ENCODE measurements at places on chromosomes 6 and 20.

DNA sequence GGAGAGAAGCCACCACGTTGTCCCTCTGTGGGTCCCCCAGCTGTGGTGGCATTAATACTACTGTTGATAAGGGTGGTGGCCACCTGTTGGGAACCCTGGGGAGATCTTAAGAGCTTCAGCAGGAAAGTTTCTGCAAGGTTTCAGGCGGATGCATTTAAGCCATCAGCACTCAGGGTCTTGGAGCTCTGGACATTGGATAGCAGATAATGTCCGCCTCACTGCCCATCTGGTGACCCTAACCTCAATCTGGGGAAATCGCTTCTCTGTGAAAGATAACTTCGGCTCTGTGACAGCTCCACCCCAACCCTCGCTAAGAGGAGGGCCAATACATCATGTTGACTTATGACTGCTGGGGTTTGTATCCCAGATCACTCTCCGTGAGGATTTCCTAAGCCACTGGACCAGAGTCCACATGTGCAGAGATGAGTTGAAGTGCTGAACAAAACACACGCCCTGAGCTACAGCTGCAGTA is 92.9 kb downstream of the FOXC1 start:
- no peak for DNase-seq

DNA sequence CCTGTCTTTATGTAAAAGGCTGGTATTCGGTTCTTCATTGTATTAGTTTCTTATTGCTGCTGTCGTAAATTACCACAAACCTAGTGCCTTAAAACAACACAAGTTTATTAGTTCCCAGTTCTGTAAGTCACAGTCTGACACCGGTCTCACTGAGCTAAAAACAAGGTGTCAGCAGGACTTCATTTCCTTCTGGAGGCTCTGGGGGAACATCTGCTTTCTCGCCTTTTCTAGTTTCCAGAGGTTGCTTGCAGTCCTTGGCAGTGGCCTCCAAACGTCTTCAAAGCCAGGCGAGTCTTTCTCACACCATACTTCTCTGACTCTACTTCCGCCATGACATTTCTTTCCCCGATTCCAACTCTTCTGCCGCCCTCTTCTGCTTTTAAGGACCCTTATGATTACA is 43.0 kb upstream of the ZFAND3 start:
- no peak for DNase-seq

GRCh38 chr6:125886021-125886420 is 70.5 kb upstream of the HINT3 start:
- no peak for DNase-seq

DNA sequence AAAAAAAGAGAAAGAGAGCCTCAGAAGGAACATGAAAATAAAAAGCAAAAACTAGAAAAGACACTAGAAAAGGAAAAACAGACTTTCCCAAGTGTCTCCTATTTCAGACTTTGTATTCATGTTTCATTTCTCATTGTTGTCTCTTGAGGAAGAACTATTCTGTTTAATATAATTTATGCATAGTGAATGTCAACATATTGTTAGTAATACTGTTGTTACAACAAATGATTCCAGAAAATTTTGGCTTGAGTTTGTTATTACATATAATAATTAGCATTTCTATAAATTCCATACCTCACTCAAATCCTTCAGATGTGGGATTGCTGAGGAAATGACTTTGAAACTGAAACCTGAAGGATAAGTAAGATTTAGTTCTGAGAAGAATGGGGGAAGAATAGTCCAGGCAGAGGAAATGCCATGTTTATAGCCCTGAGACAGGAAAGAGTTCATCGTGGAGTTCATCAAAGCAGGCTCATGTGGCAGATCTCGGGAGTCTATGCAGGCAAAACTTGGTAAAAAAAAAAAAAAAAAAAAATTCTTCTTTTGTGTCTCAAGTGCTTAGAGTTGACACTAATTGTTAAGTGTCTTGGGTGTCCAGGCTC is 53.1 kb upstream of the EIF2S2 start:
- DNase-seq = no peak

DNA sequence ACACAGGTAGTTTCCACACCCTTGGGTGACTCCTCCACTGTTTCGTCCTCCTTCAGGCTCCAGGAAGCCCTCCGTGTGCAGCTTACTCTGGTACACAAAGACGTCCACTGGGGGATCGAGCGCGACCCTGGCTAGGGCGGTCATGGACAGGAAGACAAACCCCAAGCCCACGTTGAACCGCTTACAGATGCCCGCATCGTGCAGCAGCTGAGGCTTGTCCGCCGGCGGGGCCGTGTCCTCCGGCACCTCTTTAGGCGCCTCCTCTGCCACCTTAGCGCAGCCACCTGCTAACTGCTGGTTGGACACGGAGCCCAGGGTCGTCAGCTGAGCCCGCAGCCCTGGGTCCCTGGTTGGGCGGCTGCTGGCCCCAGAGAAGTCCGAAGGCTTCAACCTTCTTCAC is 309.0 kb upstream of the BTBD3 start:
- no peak for DNase-seq

GRCh38 chr20:53834062-53834442 is 236.3 kb downstream of the BCAS1 start:
- DNase-seq = no peak

DNA sequence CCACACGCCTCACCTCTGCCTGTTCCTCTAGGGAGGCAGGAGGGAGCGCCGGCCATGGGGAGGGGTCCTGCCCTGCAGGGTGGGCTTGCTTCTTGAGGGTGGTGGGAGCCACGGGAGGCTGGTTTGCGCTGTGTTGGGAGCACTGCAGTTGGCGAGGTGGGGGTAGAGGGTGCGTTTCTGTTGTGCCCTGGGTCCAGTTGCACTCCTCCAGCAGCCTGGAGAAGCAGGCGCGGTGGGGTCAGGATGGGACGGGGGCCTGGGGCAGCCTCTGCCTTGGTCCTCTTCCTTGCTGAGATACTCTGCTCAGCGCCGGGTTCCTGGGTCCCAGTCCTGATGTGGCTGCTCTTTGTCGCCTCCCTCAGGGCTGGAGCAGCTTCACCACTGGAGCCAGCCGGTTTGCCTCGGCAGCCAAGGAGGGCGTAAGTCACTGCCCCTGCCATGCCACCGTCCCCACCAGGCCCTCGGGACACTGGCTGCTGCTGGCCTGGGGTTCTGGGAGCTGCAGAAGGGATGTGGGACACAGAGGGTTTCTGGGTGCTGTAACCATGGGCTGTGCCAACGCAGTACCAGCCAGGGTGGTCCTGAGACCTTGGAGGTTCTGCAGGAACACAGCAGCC is 8.4 kb downstream of the ARFGAP1 start:
- DNase-seq = no peak

DNA sequence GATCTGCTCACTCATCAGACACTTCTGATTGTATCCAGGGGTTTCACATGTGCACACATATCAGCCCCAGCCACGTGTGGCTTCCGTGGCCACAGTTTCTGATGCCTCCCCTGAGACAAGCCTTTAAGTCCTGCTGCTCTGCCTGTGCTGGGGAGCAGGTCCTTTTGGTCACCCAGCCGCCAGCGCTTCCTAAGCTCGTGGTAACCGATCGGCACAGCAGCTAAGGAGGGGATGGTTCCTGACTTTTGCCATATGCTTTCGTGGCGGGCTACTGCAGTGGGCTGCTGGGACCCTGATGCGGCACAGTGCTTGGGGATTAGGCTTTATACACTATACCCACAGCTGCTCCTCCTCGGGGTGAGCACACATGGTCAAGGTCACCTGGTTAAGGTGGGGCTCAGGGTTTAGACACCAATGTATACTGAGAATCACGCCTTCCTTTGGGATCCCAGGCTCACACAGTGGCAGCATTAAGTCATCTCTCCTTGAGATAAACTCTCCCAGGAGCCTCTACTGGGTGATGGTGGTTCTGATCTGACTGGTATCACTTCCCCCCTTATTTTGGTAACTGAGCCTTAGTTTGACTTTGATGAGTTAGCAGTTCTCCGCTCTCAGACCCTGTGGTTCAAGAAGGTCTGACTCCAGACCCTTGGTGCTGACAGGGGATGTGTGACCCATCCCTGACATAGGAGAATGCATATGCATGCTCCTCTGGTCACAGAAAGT is 85.9 kb upstream of the KCNG1 start:
- no peak for DNase-seq

- DNase-seq = no peak
Observed at GRCh38 chr6:11298651-11299420, 66.4 kb upstream of the NEDD9 start.

DNA sequence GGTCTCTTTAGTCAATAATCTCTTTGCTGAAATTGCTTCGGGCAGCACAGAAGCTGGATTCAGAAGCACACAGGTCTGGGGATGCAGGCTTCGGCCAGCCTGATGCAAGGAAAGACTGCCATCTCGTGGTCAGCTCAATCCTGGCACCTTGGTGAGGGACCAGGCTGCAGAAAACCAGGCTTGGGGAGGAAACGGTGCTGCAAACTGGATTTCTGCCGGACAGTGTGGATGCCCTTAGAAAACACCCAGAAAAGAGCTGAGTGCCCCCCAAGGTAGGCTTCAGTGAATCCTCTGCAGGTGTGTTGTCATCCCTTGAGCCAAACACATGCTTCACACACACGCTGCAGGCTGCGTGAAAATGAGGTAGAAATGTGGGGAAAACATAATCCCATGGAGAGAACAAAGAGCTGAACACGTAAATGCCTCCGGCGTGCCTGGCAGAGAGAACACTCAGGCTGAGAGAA is 89.8 kb upstream of the PAX1 start:
- peak; percentile 76 for DNase-seq

DNA sequence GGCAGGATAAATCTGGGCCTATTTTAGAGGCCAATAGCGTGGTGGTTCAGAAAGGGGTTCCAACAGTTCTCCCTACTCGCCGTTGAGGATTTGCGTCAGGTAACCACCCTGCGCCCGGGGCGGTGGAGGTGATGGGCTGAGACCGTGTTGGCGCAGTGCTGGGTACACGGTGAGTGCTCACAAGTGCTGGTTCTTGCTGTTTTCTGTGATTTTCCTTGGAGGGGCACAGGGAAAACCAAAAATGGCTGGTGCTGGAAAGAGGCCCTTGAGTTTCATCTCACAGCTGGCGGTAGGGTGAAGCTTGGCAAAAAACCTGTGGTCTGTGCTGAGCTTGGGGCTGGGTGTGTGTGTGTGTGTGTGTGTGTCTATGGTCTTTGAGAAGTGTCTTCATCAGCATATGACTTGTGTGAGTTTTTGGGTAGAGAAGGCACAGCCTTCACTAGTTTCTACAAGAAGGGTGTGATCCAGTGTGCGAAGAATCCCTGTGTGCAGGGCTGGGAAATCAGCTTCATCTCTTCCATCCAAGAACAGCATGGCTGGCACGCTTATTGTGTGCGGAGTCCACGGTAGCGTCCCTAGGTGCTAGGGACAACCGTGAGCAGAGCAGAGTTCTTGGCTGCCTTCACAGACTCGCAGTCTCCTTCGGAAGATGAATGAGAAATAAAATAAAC is 35.3 kb upstream of the SCRT2 start:
- no peak for DNase-seq

GRCh38 chr6:46953921-46954320 is 32.2 kb upstream of the ADGRF5 start:
- no peak for DNase-seq

GRCh38 chr6:34916348-34916967 is 27.4 kb downstream of the ANKS1A start:
- DNase-seq = no peak

DNA sequence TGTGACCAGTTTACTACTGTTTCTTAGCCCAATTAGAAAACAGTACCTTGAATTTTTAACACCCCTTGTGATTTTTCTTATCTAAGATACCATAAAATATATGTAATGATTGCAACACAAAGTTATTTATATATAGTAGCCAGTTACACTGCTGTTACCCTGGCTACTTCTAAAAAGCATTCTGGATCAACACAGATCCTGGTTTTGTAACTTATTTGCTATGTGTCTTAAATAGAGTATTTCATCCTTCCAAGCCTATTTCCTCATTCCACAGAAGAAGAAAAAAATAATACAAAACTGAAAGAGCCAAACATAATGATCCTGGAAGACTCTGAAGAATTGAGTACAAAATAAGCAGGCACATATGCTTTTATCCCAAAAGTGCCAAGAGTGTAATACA is 19.0 kb upstream of the GSTA4 start:
- no peak for DNase-seq

GRCh38 chr6:139146317-139146726 is 11.4 kb downstream of the HECA start:
- no peak for DNase-seq

GRCh38 chr6:109081516-109082187 is 13.0 kb downstream of the SESN1 start:
- DNase-seq = no peak

DNA sequence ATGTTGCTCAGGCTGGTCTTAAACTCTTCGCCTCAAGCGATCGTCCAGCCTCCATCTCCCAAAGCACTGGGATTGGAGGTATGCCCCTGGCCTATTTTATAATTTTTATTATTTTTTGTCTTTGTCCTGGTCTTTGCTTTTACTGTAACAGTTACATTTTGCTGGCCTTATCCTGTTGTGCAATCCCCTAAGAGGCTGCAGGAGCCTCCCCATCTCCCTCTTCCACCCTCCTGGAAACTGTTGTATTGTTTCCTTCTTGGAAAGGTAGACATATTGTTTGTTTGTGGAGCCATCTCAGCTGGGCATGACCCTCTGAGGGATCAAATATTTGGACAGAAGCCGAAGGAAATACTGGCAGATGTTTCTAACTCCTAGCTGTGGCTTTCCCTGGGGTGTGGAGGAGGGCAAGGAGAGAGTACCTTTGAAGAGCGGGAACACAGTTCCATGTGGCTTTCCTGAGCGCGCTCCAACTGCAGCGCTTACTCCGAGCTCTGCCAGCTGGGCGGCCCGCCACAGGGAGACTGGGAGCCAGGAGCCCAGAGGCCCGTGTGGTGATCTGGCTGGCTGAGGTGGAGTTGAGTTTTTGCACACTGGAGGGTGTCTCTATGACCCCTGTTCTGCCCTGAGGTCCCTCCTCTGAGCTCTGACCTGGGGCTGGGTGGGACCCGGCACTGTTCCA is 4.9 kb downstream of the MAPK13 start:
- no peak for DNase-seq

DNA sequence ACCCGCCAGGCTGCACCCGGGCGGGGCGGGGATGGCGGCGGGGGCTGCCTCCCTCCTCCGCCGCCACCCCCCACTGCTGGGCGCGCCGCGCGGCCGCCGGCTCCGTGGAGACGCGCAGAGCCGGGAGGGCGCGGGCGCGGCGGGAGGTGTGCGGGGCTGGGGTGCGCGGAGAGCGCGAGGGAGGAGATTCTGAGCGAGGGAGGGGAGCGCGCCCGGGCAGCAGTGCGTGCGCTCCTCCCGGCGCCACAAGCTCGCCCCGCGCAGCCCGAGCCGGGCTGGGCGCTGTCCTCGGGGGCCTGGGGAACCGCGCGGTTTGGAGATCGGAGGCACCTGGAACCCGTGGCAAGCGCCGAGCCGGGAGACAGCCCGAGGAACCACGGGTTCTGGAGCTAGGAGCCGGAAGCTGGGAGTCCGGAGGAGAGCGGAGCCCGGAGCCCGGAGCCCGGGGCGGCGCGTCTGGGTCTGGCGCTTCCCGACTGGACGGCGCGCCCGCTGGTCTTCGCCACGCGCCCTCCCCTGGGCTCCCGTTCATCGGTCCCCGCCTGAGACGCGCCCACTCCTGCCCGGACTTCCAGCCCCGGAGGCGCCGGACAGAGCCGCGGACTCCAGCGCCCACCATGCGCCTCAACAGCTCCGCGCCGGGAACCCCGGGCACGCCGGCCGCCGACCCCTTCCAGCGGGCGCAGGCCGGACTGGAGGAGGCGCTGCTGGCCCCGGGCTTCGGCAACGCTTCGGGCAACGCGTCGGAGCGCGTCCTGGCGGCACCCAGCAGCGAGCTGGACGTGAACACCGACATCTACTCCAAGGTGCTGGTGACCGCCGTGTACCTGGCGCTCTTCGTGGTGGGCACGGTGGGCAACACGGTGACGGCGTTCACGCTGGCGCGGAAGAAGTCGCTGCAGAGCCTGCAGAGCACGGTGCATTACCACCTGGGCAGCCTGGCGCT is at the start of gene NTSR1:
NTSR1 (plus strand) TSS at position 246 of the 946 bp plus-strand sequence; CDS start at position 618, 372 bp downstream.
- DNase-seq = no peak

All from Daoy (cell line).